Right lobe of liver (tissue), 6 donors: ENCODE measurements at places on chromosomes 12 and 14. TPM values are rescaled to one million over a fixed set of nuclear protein-coding genes. Genes with fewer than 3 reads are reported as not detected.
A peak's percentile ranks its signal among the peaks of the same experiment; 100 is the strongest.

GRCh38 chr12:118050972-118051910, 9.7 kb downstream of the WSB2 start:
- DNase-seq, result no peak

DNA sequence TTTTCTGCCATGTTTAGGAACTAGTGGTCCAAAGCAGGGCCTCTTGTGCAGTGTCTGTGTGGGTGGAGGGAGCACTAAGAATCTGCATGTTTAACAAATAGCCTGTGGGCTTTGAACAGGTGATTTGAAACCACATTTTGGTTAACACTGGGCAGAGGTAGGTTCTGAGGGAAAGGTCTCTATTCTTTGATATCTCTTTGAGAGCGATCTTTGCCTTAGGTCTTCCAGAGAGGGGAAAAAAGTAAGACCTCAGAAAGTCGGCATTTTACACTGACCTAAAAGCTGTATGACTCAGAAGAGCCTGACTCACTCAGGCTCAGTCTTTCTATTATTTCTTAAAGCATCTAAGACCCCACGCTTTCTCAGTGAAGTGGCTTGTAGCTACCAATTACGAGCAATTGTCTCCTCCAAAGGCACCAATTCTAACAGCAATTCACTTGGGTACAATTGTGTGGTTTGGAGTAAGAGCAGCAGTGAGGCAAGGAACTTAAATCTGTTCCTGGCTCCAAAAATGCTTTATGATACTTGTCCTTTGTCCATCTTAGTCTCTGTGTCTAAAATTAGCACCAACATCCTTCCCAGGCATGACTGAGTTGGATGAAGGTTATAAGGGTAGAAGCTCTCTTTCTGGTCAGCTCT, 8.8 kb downstream of the EIF2B2 start:
- no peak for DNase-seq

- no peak for DNase-seq
Observed at GRCh38 chr14:55333711-55334485, 62.7 kb downstream of the FBXO34 start.

The EML1 gene
- total RNA-seq, result 5.8 TPM

GRCh38 chr12:57952766-57953165, 11.4 kb downstream of the ATP23 start:
- no peak for DNase-seq

The LGR5 gene
- 0.25 TPM for total RNA-seq

DNA sequence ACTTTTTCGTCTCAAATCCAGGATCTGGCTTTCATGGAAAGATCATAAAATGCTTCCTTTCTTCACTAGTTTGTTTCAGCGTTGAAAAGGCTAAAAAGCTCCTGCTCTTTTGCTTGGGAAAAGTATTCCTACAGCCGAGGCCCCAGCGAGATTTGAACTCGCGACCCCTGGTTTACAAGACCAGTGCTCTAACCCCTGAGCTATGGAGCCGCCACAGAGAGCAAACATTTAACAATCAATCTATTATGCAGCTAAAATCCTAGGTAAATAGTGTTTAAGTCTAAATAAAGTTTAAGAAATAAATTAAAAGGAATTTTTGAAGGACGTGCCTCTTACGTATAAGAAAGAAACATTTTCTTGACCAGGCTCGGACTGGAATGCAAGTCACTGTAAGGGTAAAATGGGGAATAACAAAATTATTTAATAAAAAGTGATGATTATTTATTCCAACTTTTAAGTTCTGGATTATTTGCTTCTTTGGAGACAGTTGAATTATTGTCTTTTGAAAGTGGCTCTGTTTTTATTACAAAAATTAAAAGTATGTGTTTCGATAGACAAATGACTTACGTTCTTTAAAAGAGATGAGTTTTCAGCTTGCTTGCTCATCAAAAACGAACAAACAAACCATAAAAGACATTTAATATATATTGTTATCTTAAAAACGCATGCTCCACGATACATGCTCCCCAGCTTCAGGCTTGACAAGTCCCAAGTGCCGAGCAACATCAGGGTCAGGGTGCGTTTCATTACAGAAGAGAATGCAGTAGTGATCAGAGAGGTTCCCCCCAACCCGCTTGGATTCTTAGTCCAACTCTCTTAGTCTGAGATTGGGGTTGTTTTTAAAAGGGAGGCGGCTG, 10.2 kb downstream of the OR6S1 start:
- no peak for DNase-seq

The PTPN11 gene
- 66.4 TPM for total RNA-seq

The A2M gene
- 2,753 TPM for total RNA-seq

GRCh38 chr12:65139389-65139788, 18.3 kb upstream of the WIF1 start:
- no peak for DNase-seq

DNA sequence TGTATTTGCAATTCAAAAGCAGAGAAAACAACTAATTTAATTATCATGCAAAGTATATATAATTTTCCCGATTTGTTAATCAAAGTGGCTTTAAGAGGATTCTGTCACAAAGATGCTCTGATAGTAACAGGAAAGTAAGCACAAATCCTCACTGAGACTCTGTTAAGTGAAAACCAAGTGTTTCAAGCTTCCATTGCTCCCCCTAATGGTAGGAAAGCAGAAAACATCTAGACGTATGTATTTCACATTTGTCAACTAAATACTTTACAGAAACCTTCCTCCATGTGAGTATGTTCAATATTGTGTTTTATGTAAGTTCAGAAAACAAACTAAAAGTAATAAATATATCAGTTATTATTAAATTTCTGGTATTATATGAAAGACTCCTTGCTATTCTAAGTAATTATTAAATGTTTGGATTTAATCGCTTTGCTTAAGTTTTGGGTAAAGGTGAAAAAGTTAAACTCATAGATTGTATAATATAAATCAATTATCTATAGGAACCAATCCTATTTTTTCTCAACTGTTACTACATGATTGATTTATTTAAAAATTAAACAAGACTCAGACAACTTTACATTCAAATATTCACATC, 1.5 kb upstream of the NTS start:
- no peak for DNase-seq

DNA sequence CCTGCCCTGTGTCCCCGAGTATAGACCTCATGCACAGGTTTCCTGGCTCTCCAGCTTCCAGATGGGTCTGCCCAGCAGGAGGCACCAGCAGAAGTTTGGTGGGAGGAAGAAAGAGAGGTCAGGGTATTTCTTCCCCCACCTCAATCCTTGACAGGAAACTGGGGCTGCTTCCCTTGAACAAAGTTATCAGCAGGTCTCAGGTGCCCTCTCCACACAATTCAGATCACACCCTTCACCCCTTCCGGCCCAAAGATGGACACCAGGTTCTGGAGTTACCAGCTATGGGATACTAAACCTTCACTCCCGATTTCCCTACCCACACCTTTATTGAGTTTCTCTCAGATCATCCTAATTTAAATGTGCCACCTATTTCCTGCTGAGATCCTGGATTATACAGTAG, 1.2 kb downstream of the SART3 start:
- no peak for DNase-seq

- no peak for DNase-seq
Observed at GRCh38 chr14:58824796-58825195, 187.0 kb downstream of the DACT1 start.

The CEBPE gene
- total RNA-seq, result not detected

- DNase-seq, result peak; percentile 53
Observed at GRCh38 chr14:22471545-22472121, 117.4 kb downstream of the DAD1 start.

The DDX47 gene
- total RNA-seq, result 25.2 TPM

DNA sequence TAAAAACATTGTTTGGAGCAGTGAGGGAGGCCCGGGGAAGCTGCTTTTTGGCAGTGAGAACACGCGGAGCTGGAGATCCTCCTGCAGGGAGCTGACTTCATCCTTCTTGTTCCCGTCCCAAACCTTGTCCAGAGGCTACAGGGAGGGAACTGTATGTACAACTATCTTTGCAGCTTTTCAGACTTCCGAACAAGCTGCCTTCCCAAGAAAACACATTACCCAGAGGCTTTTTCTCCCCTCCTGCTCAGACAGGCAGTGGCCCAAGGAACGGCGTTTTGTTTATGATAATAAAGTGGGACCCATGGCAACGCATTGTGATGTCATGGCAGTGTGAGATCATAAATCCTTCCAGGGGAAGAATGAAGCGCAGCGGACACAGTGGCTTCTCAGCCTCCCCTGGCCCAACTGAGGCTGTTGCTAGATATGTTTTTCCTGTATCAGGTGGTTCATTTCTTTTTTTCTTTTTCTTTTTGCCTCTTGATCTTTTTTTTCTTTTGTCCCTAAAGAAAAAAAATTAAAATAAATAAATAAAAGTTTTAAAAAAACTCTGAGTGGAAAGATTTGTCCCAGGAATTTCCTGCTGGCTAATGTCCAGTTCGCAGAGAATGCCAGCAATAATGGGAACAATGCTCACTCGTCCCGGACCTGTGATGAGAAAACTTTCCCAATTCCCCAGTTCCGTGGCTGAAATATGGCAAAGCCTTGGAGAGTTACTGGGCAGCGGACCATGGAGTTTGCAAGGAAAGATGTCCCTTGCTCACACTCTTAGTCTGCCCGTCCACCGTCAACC, 103.4 kb upstream of the MAP1LC3B2 start:
- no peak for DNase-seq

GRCh38 chr14:103361867-103362266, 23.3 kb upstream of the MARK3 start:
- DNase-seq, result no peak

- no peak for DNase-seq
Observed at GRCh38 chr12:52909331-52909730, 4.5 kb upstream of the KRT8 start.

The PTPRR gene
- 0.12 TPM for total RNA-seq

The PPHLN1 gene
- total RNA-seq, result 29.2 TPM

GRCh38 chr14:55458800-55459515, 18.5 kb upstream of the TBPL2 start:
- no peak for DNase-seq

DNA sequence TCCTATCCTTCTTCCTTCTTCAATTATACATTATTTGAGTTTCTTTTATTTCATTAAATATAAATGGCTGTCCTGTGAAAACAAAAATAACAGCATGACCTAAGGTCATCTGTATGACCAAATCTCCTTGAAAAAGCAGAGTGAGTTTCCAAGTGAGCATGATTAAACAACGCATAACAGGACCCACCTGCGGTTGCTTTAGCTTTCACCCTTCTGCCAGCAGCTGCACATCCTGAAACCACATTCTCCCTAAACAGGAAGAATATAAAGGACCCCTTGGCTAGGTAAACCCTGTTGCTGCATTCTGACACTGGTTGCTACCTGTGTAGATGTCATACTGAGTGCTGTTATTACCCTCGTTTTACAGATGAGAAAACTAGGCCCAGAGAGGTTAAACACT, 42.8 kb upstream of the CPM start:
- DNase-seq, result no peak

DNA sequence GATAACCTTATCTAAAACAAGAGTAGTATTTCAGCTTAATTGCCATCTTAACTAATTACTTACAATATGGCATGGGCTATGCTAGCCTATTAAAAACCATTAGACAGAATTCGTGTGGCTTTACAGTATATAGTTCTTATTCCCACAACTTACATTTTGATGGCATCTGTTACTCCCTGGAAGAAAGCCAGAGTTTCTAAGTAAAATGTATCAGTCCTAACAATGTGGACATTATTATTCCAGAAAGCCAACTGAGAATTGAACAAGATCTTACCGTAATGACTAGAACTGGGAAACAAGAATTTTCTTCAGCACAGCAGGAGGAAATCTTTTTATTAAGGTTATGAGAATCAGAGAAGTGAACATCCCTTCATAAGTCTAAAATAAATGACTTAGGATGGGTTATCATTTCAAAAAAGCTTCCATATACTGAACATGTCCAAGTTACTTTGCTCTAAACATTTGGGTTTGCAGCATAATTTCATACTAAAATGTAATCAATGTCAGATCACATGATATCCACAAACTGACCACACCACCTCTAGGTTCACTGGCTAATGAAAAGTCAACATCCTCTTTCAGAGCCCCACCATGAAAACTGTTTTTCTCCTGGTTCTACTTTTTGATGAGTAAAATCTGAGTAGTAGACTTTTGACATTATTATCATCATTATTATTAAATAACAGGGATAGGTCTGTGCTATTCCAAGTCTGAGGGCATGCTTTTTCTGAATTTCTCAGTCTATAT, 179.7 kb downstream of the SSPN start:
- no peak for DNase-seq

The GALNT16 gene
- 1.1 TPM for total RNA-seq

The NDUFA12 gene
- 96.0 TPM for total RNA-seq

The CCDC197 gene
- not detected for total RNA-seq

The STAC3 gene
- 1.1 TPM for total RNA-seq

The PLXNC1 gene
- 6.2 TPM for total RNA-seq

DNA sequence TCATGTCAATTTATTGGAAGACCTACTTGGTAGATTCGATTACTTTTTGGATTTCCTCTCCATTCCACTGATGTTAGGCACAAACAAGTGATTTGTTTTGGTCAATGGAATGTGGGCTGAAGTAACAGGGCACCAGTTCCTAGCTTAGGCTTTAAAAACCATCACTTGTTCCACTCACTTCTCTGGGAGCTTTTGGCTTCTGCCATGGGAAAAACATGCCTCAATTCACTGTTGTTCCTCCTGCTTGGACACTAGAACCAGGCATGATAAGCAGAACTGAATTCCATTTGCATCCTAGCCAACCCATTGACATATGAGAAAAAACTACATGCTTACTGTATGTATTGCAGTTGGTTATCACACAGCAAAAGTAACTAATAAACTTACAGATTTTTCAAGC, 47.8 kb downstream of the LLPH start:
- no peak for DNase-seq

The CFAP73 gene
- not detected for total RNA-seq

DNA sequence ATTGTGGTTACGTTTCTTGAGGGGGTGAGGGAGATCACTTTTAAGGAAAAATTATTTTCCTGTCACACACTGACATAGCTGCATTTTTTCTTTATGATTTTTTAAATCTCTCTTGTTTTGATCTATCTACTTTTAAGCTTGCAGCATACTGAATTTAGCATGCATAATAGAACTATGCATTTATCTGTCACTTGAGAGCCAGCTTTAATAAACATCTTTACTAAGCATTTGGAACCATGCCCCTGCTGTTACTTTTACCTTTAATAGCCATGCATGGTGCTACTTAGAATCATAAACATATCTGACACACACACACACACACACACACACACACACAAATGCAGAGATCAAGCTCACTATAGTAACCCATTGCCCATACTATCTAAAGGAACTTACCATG, 486.2 kb downstream of the NELL2 start:
- no peak for DNase-seq

The MIP gene
- 0.55 TPM for total RNA-seq

DNA sequence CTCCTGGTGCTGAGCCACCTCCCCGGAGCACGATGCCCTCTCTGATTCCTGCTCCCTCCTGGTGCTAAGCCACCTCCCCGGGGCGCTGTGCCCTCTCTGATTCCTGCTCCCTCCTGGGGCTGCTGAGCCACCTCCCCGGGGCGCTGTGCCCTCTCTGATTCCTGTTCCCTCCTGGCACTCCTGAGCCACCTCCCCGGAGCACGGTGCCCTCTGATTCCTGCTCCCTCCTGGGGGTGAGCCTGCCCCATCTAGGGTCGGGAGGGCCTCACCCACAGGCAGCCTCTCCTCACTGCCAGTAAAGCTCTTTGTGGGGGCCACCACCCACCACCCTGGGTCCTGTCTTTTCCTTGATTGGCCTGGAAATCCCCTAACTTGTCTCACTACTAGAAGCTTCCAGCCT, 327.6 kb upstream of the SFSWAP start:
- DNase-seq, result no peak
